ENCODE measurements at places on chromosomes 13 and 19.

DNA sequence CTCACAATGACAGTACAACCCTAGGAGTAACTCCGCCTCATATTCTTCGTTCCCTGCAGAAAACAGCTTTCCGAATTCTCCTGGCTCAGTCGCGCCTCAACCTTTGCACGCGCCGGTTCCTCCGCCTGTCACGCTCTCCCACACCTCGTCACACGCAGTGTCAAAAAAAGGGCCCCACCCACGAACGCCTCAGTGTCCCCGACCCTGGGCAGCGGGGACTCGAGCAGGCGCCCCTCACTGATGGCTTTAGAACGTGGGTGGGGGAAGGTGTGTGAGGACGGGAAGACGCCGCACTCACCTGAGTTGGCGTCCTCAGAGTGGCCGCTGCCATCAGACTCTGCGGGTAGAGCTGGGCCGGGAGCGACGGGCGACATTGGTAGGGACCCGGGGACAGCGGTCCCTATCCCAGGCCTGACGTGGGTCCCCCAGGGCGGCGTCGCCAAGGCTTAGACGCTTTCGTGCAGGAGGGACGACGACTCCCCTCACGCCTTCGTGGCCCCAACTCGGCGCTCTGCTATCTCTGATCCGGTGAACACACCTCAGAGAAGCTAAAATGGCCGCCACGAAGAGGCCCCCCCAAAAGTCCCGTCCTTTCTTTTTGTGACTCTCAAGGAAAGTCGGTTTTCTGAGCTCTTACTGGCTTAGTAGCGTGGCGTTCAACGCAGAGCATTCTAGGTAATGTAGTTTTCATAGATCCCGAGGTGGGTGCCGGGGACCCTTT, at the start of gene ZNF154:
Gene ZNF154 (minus strand): TSS at position 564 of the 721 bp plus-strand sequence. CDS start 233 bp downstream, at position 331.
- no peak for DNase-seq

GRCh38 chr13:72952529-72953141, 106.2 kb upstream of the KLF5 start:
- no peak for DNase-seq

GRCh38 chr13:102651392-102651791, 43.5 kb downstream of the METTL21C start:
- no peak for DNase-seq

- DNase-seq: no peak
Measured at GRCh38 chr13:46797501-46798237, 708 bp upstream of the ESD start.

GRCh38 chr13:103276775-103277498, 210.7 kb upstream of the SLC10A2 start:
- no peak for DNase-seq

- DNase-seq: no peak
Measured at GRCh38 chr19:35692010-35692409, 12.3 kb upstream of the ZBTB32 start.

GRCh38 chr13:101140936-101141335, 275.4 kb downstream of the NALCN start:
- DNase-seq: no peak

DNA sequence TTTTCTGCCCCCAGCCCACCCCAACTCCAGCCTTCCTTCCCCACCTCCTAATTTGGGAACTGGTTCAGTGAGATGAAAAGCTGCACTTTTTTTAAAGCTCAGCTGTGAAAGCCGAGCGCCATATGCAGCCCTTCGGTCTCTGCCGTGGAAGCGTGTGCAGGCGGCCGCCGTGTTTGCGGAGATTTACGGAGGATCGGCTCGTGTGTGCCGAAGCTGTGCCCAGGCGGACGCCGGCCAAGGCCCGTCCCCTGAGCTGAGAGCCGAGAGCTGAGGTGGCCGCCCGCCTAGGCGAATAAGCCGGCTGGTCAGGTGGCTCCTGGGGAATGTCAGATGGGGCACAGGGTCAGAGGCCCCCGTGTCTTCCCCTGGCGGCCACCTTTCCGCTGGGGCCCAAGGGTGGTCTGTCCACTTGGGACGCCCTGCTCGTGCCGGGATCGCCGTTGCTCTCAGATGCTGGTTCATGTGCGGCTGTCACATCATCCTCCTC, 78.7 kb downstream of the ZNF536 start:
- no peak for DNase-seq

- DNase-seq: no peak
Measured at GRCh38 chr13:113726961-113727411, 32.0 kb upstream of the TMEM255B start.

- DNase-seq: no peak
Measured at GRCh38 chr19:56091751-56092546, 29.1 kb downstream of the ZNF787 start.

GRCh38 chr13:73082471-73082870, 23.7 kb downstream of the KLF5 start:
- DNase-seq: no peak

DNA sequence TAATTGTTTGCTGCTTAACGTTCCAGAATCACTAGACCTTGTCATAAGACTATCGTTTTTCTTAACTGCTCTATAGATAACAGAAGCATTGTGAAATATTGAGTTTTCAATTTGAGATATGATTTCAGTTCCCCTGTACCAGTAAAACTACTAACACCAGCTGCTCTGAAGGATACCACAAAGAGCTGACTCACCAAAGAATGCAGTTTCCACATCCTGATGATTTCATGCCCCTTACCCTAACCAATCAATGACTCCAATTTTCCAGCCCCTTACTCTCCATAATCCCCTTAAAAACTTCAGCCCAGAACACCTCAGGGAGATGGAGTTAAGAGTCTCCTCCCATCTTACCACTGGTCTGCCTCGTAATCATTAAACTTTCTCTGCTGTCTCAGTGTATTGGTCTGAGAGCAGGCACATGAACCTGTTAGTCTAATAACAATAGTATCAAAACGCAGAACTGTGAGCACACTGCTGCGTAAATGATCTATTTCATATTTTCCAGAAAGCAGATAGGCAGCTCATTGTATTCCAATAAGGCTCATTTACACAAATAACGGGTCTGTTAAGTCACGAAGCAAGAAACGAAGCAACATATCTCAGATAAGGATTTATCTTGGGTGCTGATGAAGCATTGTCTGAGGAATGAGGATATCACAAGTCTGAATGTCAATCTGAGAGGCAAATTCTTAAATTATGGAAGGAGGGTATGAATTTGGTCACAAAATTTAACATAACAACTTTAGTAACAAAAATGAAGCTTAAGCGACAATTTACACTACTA, 14.1 kb upstream of the CCNA1 start:
- peak; percentile 92 for DNase-seq

DNA sequence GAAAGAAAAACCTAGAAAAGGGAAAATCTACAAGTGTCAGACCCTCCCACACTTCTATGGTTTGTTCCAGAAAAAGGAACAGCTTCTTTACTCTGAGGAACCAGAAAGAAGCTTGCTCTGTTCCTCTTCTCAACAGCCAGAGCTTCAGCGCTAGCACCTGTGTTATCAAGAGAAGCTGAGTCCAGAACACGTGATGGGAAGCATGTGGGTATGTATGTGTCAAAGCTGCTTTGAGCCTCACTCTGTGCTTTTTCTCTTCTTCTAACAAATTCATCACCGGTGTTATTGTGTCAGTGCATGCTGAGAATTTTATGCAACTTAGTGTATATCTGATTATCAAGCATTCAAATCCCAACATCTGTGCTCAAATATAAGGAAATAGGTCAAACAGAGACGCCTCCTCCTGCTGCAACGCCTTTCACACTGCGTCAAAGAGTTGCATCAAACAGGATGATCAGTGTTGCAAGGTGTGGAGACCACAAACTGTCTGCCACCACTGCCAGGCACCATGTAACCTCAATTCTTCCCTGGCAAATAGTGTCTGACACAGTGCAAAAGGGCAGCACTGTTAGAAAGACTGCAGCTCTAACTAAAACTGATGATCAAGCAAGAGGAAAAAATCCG, 83.9 kb downstream of the LRRC63 start:
- peak; percentile 78 for DNase-seq

- peak; percentile 29 for DNase-seq
Measured at GRCh38 chr13:32940601-32941000, 75.6 kb upstream of the KL start.

DNA sequence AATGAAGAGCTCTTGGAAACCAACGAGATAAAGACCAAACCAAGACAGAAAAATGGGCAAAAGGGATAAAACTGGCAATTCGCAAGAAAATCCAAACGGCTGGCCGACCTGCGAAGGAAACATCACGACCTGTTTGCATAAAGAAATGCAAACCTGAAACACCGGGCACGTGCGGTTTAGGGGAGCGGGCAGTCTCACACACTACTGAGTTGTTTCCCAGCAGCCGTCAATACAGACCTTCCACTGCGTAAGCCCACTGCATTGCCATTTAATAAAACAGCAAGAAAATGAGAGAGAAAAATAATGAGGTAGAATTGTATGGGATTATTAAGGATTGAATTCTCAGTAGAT, 642 bp upstream of the PEG3 start:
- DNase-seq: no peak

DNA sequence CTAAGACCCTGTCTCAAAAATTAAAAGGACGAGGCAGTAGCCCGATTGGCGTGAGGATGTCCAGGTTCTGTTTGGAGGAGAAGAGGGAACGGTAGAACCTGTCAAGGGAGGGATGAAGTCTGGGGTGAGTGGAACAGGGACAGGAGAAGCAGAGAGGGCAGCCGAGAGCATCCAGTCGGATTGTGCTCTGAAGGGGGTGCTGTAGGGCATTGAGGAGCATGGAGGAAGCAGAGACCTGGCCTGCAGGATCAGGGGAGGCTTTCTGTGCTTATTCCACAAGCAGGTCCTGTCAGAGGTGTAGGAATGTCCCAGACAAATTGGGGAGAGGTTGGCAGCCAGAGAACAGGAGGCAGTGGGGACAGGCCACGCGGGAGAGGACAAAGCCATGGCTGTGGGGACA, 14.1 kb downstream of the AP2A1 start:
- DNase-seq: no peak

Measured in OCI-M1 (cell line).